ENCODE measurements at places on chromosomes 2 and 18.

GRCh38 chr2:221258464-221258863, 313.6 kb downstream of the EPHA4 start:
- DNase-seq: no peak

- DNase-seq: no peak
Observed at GRCh38 chr18:11859903-11860407, 8.7 kb downstream of the CHMP1B start.

DNA sequence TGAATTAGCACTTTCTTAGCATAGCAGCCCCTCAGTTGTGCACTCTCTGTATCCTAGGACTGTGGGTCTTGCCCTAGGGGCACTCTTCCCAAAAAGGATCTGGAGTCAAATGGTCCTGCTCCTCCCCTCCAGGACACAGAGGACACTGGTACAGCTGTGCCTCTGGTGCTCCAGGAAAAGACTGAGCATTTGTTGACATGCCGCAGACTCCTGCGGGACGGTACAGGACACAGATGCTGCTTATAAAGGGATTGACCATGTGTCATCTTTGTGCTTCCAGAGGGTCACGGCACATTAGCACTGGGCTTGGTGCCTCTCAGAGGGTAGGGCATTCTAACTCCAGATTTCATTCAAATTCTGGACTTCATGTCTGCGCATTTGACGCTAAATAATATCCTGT, 110.5 kb downstream of the KLF7 start:
- DNase-seq: no peak

- DNase-seq: no peak
Observed at GRCh38 chr2:119682578-119682977, 3.6 kb downstream of the TMEM177 start.

- no peak for DNase-seq
Observed at GRCh38 chr2:103005393-103005792, 243.6 kb downstream of the TMEM182 start.

- peak; percentile 17 for DNase-seq
Observed at GRCh38 chr2:121689356-121689755, 40.1 kb upstream of the CLASP1 start.

DNA sequence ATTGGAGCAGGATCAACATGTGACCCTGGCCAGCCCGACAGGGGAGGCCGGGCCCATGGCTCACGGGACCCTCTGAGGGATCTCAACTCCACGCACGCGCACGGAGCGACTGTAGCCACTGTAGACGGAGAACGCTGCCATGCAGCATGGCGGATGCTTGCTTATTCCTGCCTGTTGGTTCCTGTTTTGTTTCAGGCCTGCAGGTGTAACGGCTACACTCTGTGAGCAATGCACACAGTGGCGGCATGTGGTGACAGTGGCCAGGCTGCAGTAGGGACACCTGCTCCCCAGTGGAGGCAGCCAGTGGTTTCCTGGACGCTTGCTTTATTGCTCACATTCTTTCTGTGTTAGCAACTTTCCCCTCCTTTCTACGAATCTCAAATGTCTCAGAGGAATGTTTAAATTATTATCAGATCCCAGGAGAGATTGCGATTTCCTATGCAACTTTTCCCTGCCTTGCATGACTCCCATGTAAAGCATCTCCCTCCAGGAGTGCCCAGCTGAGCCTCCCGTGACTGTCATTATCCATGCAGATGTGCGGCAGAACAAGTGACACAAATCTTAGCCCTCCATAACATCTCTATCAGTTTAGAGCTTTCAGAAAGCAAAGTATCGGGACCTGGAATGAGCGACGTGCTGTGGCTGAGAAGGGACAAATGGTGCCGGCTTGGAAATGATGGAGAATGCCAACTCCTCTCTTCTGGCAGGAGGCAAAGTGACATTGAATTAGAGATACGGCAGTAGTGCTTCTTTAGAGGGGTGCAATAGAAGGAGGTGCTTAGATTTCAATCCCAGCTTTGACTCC, 209.7 kb downstream of the ASB1 start:
- no peak for DNase-seq

- no peak for DNase-seq
Observed at GRCh38 chr18:13374468-13375301, 156.1 kb downstream of the LDLRAD4 start.

DNA sequence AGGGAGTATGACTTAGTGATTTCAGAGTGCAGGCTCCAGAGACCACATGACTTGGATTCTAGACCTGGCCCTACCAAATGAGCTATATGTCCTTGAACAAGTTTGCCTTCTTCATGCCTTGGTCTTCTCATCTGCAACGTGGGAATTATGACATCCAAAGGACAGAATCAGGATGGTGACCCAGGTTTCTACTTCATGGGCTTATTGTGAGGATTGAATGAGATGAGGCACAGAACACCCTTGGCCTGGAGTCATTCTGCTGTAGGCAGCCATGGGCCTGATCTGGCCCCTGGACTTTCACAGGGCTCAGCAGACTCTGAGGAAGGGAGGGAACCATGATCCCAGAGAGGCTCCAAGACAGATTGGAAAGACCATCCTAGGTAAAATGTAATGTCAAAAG, 85.6 kb upstream of the HAAO start:
- DNase-seq: no peak

GRCh38 chr18:11808001-11808855, 43.0 kb upstream of the CHMP1B start:
- no peak for DNase-seq

- DNase-seq: no peak
Observed at GRCh38 chr2:9313443-9313842, 106.8 kb downstream of the ASAP2 start.
